Prostate gland (tissue), 2 donors: ENCODE measurements at places on chromosomes 5 and 9.
A peak's percentile ranks its signal among the peaks of the same experiment; 100 is the strongest.

- peak; percentile 5 for DNase-seq
Measured at GRCh38 chr9:121926351-121926801, 166.7 kb downstream of the TTLL11 start.

- DNase-seq, result peak; percentile 13
Measured at GRCh38 chr5:143355710-143356109, 47.8 kb downstream of the NR3C1 start.

DNA sequence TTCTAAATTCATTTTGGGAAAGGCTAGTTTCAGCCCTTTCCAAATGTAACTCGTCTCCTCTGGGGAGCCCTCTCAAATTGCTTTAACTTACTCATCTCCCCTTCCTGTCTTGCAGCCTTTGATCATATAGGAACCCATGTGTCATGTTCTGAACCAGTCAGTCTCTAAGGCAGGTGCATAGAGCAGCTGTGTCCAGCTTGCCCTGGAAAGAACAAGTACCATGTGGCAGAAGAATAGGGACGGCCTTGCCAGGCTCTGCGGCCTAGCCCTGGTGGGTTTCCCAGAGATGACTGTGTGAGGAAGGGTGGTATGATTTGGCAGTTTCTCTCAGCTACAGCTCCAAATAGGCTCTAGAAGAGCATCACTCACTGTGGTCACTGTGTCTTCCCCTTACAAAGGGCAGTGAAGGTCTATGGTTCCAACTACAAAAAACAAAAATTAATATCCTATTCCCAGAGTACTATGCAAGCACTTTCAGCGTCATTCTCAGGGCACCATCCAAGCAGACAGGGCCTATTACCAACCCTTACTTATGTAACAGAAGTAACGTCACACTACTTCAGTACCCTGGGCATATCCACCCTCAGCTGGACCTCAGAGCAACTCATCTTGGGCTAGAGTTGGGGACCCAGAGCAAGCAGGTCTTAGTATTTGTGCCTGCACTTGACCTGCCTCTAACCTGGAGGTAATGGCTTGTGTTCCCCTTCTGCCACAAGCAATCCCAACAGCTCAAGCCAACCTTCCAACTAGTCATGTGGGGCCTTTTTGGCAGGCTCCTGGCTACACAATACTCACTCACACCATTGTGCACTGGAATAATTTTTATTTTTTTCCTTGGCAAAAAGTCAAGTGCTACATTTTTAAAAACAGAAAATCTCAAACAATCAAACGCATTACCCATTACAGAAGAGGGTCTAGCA, 37.2 kb upstream of the UBAP2 start:
- DNase-seq, result no peak

GRCh38 chr9:444528-444927, 229.9 kb downstream of the DOCK8 start:
- DNase-seq, result no peak

- no peak for DNase-seq
Measured at GRCh38 chr9:36828611-36829013, 205.5 kb downstream of the PAX5 start.

- DNase-seq, result no peak
Measured at GRCh38 chr9:134624137-134624591, 17.4 kb upstream of the COL5A1 start.

DNA sequence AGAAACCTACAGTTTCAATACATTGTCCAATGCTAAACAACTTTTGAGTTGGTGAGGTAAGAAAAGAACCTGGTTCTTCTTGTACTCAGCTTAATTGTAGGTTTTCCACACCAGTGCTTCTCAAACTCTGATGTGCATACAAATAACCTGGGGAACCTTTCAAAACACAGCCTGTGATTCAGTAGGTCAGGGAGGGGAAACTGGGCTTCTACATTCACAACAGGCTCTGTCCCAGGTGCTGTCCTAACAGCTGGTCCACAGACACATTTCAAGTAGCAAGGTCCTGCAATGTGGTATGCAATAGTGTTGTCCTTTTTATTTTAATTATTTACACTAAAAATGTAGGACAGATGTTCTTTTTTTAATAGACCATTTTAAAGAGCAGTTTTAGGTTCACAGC, 47.4 kb upstream of the SNCAIP start:
- no peak for DNase-seq

GRCh38 chr5:50445296-50445949, 4.3 kb upstream of the EMB start:
- no peak for DNase-seq

- DNase-seq, result no peak
Measured at GRCh38 chr5:18740301-18740700, 1106.0 kb downstream of the TAF11L14 start.
